ENCODE measurements at places on chromosomes 16 and 17. TPM values are rescaled to one million over a fixed set of nuclear protein-coding genes. Genes with fewer than 3 reads are reported as not detected.

DNA sequence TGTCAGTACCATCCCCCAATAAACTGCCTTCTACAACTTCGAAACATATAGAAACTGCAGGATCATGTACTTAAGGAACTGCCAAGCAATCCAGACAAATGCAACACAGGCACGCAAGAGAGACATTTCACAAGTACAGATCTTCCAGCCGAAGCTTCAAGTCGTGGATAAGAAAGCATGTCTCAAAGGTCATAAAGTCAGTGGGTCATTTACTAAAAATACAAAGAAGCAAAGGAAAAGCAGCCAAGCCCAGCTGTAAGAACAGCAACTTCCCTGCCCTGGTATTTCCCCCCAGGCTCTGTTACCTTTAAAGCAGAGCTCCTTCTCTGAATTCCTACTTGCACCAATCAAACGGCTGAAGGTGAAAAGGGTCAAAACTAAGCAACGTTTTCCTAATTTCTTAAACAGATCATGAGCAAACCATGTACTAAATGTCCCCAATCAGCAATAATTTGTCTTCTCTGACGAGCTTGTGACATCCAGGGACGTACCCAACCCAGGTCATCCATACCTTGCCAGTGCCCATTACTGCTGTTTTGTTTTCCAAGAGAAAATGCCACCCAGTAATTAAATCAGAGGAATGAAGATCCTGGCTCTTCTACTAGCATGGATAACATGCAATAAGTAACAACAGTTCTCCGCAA is 1.7 kb downstream of the AKTIP start:
- no peak for DNase-seq

DNA sequence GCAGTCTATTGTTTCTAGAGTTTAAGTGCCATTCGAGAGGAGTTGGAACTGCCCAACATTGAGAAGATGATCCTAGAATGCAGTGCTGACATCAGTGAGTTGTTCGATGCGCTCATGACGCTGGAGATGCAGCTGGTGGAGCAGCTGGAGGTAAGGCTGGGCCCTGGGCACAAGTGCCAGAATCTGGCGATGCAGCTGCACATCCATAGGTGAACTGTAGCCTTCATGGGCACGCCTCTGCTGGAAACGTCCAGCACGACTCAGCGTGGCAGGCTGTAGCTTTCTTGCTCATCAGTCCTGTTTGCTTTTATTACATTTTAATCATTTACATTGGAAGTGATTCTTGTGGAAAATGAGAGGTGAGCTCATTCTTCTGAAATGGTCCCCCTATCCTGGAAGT is 31.7 kb downstream of the DRC3 start:
- DNase-seq, result no peak

GRCh38 chr16:49881890-49882289 is 26.0 kb upstream of the ZNF423 start:
- no peak for DNase-seq

DNA sequence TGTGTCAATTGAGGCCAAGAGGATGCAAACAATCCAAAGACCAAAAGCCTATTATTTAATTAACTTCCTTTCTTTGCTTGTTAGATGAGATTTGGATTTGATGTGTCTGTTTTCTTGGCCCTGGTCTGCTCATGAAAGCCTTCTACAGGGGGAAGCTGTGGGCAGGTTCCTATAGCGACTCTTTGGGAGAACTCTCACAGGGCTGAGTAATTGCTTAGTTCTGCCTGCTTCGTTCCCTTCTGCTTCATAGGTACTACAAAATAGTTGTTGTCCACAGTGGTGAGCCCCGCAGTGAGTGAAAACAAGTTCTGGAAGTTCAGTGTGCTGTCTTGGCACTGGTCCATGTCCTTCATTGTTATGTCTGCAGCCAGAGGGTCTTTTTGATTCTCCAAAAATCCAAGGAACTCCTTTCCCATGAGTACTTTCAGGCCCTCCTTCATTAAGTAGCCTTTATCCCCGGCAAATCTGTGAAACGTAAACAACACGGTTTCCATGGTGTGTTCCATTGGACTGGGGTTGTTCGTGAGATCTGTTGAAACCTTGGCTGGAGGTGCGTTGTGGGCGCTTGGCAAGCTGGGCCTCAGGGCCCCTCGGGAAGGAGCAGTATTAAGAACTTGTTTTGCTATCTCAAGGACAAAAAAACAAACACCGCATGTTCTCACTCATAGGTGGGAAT is 30.0 kb upstream of the ANKRD40CL start:
- DNase-seq, result no peak

The CFDP1 gene
- 31.8 TPM for total RNA-seq

The OR1F1 gene
- total RNA-seq, result not detected

All from HFFc6 (cell line).